ENCODE measurements at places on chromosomes 4 and X. TPM values are rescaled to one million over a fixed set of nuclear protein-coding genes. Genes with fewer than 3 reads are reported as not detected.

GRCh38 chr4:101953949-101954348 is 163.4 kb downstream of the BANK1 start:
- DNase-seq = no peak

GRCh38 chr4:149294601-149295000 is 521.0 kb downstream of the IQCM start:
- no peak for DNase-seq

- no peak for DNase-seq
Measured at GRCh38 chr4:25672756-25673155, 17.1 kb downstream of the SLC34A2 start.

GRCh38 chr4:173434231-173434630 is 35.3 kb upstream of the SCRG1 start:
- no peak for DNase-seq

DNA sequence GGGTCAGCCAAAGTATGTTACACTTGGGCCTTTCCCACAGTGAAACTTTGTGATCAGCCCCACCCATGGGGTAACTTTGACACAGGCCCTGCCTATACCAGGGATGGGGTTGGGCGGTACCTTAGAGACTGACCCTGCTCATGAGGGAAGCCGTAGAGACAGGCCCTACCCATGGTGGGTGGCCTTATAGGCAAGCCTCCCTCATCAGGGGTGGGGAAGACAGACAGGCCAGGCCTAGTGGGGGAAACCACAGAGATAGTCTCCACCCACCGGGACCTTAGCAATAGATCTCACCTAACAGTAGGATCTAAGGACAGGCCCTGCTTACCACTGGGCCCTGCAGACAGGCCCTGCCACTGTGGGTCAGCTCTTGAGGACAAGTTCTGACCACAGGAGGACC is 6.8 kb downstream of the PLP2 start:
- DNase-seq = no peak

- no peak for DNase-seq
Measured at GRCh38 chr4:166121897-166122296, 248.9 kb downstream of the TLL1 start.

RENBP gene
- 14.3 TPM for total RNA-seq

DNA sequence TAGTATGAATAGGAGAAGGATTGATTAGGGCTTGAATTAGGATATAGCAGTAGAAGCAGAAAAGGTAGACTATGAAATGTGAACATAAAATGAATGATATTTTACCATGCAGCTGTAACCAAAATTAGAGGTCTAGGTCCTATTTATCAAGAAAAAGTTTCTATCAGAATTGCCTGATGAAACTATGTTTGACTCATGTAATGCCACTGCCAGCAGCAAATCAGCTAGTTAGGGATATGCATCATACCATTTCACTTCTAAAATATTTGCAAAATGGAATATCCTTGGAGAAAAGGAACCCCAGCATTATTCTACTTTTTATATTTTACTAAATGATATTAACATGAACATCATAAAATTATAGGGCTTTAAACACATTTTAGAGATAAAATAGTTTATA is 188.4 kb downstream of the WDFY3 start:
- no peak for DNase-seq

All from activated CD8-positive, alpha-beta T cell treated with anti-CD3 and anti-CD28 coated beads for 36 hours (primary cell).